Spleen (tissue), 13 donors: ENCODE measurements at places on chromosomes 4 and X.

GRCh38 chr4:121192480-121192879, 28.4 kb upstream of the TNIP3 start:
- DNase-seq = no peak

- no peak for DNase-seq
These were observed 475.7 kb upstream of the SLIT2 start for GRCh38 chr4:19776021-19776459.

DNA sequence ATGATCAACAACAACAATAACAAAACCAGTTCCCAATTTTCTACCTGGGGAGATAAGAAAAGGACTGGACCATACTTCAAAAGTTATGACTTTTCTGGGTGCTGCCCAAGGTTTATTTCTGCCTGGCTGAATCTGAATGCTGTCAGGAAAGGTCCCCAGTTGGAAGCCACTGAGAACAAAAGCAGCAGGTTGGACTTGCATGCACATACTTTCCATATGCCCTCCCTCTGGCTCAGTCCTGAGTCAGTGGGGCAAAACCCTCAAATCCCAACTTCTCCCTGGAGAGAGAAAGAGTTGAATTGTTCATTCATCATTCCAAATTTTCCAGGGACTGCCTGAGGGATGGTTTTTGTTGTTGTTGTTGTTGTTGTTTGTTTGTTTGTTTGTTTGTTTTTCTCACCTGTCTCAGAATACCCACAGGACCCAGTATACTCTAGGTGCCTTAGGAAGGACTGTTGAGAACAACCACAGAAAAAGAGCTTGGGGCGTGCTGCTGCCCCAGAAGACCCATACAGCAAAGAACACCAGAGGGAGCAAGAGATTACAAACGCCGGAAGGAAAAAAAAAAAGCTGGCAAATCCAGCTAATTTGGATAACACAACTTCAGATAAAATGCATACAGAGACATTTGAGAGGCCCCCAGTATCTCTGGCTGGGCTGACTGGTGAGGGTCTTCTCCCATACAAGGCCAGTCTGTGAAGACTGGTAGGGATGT, 138.9 kb upstream of the INPP4B start:
- no peak for DNase-seq

DNA sequence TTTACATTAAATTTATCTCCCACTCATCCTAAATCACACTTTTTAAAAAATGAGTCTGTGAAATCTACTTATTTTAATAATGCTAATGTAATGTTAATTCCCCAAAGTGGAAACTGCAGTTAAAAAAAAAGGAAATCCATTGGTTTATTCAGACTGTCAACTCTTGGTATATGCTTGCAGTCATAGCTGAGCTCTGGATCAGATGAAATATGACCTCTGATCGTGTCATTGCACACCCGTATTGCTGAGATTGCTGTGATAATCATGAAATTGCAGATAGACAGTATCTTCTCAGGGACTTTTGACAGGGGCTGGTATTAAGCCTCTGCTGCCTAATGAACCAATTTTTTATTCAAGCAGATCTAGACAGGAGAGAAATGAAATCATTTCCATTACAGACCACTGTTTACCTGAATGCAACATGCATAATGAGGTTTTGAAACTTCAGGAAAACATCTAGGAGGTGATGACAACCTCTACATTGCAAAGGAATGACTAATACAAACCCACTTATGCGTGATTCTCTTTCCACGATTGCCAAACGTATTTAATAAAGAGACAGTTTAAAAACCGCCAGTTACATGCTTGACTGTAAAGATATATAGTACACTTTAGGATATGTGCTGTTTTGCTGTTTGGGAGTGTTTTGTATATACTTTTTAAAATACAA, 138.3 kb upstream of the PUDP start:
- DNase-seq = no peak

- no peak for DNase-seq
These were observed 136.8 kb downstream of the ADGRL3 start for GRCh38 chr4:61336916-61337315.
